ENCODE measurements at places on chromosomes 4 and X.

- DNase-seq = no peak
Observed at GRCh38 chrX:77731821-77732419, 54.1 kb downstream of the ATRX start.

DNA sequence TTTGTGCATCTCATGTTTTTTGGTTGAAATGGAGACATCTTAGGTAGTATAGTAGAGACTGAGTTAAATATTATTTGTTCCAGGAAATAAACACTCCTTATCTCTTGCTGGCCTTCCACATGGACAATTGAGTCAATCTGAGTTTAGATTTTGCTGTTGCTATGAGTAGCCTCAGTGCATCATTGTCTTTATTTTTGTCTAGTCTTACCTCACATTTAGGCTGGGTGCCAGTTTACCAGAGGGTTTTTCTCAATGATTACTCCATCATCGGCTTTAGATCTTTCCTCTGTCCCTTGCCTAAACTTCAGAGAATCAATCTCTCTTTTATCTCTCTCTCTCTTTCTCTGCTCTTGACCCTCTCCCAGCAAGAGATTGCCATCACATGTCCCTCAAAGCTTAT lies 73.6 kb downstream of the GABRB1 start:
- no peak for DNase-seq

DNA sequence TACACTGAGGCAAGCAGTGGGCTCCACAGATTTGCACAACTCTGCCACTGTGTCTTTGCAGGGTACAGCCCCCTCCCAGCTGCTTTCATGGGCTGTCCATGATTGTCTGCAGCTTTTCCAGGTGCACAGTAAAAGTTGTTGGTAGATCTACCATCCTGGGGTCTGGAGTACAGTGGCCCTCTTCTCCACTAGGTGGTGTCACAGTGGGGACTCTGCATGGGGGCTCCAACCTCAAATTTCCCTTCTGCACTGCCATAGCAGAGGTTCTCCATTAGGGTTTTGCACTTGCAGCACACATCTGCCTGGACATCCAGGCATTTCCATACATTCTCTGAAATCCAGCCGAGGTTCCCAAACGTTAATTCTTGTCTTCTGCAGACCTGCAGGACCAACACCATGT lies 1002.3 kb downstream of the FAM133A start:
- no peak for DNase-seq

DNA sequence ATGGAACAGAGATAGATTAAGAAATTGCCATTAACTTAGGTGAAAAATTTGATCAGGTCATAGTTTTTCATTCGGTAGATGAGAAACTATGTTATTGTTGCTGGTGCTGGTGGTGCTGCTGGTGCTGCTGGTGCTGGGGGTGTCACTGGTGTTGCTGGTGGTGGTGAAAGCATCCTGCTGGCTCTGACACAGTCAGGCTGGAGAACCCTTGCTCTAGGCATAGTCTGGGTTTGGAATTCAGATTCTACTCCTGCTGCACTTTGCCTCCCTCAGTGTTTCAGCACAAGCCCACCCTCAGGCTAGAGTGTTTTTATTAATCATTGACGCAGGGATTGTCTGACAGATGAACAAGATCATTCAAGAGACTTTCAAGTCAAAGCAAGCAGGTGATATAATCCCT lies 80.2 kb downstream of the USP46 start:
- no peak for DNase-seq

DNA sequence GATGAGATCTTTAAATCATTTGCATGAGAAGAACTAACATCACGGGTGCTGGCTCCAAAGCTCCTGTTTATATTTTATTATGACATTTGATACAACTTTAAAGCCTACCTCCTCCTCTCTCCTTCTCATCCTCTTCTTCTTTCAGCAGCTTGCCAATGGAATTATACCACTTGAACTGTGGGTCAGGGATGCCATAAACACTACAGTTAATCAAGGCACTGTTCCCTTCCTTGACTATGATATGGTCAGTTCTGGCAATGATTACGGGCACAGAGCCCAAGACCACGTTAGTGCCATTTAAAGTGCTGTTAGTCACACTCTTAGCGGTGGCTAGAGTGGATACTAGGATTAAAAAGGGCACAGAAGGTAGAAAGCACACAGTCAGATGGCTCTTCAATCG lies 20.7 kb downstream of the MFAP3L start:
- no peak for DNase-seq
